Naive thymus-derived CD8-positive, alpha-beta T cell (primary cell): ENCODE measurements at places on chromosomes 11 and 22.

DNA sequence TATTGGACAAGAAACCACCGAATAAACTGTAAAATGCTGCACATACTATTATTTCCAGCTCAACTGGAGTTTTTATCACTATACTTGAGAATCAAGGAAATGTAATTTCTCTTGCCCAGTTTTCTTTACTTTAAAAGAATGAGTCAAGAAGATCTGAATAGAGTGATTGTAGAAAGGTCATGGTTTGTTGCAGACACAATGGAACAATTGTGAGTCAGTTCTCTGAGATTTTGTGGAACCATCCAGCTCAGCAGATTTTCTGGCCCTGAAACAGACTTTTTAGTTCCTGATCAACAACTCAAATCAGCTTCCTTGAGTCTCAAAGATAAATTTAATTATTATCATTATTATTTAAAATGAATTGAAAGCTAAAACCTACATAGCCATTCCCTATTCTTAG lies 1.3 kb downstream of the TCN1 start:
- no peak for DNase-seq

DNA sequence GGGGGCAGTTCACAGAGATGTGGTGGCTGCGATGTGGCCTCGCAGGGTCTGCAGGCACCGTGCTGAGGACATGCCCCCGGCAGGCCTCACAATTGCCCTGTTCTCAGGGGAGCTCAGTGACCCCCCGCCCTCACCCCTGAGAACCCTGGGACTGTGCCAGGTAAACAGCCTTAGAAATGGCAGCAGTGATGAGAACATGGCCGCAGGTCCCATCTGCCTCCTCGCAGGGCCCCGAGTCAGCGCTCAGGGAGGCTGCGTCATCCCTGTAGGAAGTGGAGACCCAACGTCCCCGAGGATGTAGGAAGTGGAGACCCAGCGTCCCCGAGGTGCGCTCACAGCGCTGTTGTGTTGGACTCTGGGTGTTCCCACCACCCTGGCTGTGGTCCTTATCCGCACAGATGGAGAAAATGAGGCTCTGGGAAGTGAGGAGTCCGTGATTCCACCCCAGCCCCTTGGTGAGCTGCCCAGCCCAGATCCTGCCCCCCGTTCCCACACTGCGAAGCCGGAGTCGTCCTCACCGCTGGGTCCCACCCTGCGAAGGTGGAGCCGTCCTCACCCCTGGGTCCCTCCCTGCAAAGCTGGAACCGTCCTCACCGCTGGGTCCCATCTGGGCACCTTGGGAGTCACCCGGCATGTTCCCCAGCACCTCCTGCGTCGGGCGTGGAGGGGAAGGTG lies 1086.8 kb downstream of the BRD1 start:
- no peak for DNase-seq

- DNase-seq = no peak
Measured at GRCh38 chr22:42720263-42721044, at the start of gene A4GALT. Gene A4GALT, minus strand, starts transcription at chr22:42720870. Its CDS starts 26,919 bp downstream, at chr22:42693951.

- DNase-seq = no peak
Measured at GRCh38 chr22:46902998-46903916, 140.8 kb downstream of the TBC1D22A start.

DNA sequence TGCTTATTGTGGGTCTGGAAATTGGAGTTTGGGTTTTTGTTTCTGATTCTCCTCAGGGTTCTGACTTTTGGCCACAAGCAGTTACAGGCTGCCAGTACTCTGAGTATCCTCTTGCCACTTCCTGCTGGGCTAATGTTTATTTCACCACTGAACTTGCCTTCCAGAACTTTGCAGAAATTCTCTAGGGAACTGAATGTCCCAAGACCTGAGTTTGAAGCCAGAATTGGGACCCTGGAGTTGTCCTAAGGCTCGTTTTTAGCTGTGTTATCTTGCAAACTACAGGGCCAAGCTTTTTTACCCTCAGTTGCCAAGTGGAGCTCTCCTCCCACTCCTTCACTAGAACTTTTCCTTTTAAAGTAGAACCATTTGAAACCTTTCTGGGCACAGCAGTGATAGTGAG lies 89.9 kb downstream of the FAT3 start:
- DNase-seq = no peak

DNA sequence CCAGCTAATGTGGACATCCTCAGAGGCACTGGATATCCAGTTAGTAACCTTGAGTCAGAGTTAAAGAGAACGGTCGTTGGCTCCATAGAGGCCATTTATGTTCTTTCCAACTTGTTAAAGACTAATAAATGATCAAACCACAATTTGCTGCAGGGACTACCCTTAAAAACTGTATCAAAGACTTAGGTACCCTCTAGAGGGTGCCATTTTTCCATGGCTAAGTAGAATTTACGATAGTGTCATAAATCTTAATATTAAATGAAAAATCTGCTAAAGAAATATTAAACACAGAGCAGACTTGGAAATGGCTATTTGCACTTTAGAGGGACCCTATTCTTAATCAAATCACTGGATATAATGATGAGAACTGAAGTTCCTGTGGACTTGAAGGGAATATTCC lies 685.2 kb upstream of the CHORDC1 start:
- DNase-seq = no peak

DNA sequence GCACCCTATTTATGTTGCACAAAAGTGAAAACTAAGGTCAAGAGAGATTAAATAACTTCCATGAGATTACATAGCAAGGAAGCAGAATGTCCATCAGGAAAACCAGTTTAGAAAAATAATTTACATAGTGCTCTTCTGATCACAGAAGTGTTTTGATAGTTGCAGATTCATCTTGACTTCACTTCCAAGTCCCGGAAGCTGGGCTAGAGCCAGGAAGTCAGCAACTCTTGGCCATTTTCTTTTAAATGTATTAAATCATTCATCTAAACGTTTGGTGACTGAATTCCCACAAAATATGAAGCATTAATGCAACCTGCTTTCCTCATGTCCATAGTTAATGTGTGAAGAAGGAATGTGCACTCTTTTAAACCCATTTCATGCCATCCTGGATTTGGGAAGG lies 29.7 kb downstream of the APLP2 start:
- DNase-seq = no peak

- DNase-seq = no peak
Measured at GRCh38 chr11:60870733-60871377, 3.5 kb downstream of the ZP1 start.

DNA sequence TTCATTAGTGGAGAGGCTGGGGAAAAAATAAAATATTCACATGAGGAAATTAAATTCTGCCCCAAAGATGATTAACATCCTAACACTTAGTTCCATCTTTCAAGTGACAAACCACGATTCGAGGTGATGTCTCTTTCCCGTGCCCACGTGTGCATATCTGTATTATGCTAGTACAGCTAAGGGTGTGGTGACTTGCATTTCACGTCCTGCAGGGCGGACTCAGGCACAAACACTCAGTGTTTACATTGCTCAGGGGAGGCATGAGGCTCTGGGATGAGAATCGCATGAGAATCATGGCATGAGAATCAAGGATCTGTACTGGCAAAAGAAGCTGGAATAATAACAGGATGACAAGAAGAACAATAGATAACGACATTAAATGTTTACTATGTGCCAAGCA lies 179.4 kb downstream of the NTM start:
- no peak for DNase-seq

GRCh38 chr11:46386005-46386578 lies 4.6 kb downstream of the MDK start:
- DNase-seq = no peak

DNA sequence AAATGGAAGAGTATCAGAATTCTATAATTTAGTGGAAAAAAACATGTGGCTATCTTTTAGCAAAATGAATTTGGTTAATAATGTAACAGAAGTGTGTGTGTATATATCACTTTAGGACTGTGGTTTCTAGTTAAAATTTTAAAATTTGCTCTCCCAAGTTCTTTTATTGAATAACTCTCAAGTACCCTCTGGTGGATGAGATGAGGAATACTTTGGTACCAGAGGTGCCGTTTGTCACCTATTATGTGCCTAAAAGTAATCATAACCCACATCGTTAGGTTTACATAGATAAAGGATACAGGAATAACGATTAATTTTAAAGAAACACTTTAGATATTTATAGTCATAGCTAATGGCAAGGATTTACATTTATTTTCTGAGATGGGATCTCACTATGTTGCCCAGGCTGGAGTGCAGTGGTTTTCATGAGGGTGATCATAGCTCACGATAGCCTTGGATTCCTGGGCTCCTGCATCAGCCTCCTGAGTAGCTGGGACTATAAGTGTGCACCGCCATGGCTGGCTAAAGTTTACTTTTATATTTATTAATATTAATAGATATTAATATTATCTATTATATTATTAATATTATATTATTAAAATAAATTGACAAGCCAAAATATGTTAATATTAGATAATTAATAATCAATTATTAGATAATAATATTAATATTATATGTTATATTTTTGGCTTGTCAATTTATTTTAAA lies 66.7 kb upstream of the CAPRIN1 start:
- DNase-seq = no peak

- DNase-seq = no peak
Measured at GRCh38 chr11:126924376-126925040, 76.1 kb downstream of the KIRREL3 start.

- DNase-seq = no peak
Measured at GRCh38 chr11:125078016-125078415, 14.9 kb downstream of the SLC37A2 start.

DNA sequence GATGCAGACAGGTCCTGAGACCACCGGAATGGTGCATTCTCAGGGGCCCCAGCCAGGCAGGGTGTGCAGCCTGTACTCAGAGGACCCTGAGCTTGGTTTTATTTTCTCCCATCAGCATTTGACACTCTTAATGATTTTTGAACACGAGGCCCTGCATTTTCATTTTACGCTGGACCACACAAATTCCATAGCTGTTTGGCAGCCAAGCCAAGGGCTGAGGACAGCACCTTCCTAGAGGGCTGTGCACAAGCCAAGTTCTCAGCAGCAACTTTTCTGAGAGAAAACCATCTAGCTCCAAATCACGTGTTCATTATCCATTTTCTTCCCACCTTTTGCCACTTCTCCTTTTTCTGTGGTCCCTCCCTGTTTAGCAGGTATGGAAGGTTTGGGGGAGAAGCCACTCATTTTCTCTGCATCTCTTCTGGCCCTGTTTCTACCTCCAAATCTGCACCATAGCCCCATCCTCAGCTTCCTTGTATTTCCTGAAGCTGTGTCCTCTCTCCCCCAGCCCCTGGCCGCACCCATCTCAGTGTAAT lies 60.4 kb downstream of the TRAF6 start:
- no peak for DNase-seq

- DNase-seq = no peak
Measured at GRCh38 chr11:43784866-43785265, 95.8 kb upstream of the ALKBH3 start.

GRCh38 chr11:113855803-113856202 lies 19.6 kb downstream of the USP28 start:
- no peak for DNase-seq

GRCh38 chr11:43498561-43498960 lies 139.8 kb downstream of the TTC17 start:
- DNase-seq = no peak

GRCh38 chr11:33701302-33702230 lies 940 bp upstream of the C11orf91 start:
- DNase-seq = no peak

GRCh38 chr11:65383778-65384177 lies 1.3 kb upstream of the SLC25A45 start:
- DNase-seq = no peak

- DNase-seq = no peak
Measured at GRCh38 chr22:47859881-47860525, 1097.6 kb downstream of the TBC1D22A start.

DNA sequence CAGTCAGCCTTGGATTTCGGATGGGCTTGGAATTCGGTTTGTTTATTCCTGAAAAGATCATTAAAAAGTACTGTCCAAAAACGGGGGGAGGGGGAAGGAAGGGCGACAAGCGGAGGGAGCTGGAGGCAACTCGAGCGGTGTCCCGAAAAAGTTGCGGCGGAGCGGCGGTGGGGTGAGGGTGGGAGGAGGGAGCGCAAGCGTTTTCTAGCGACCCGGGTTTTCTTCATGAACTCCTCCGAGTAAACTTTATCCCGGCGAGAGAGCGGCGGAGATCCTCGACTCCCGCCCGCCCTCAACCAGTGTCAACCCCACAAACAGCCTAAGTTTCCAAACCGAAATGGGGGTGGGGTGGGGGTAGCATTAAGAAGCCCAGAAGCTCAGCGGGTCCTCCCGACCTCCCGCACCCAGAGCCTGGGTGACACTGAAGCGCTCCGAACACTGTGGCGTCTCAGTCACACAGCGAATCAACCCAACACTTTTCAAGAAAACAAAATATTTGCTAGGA lies 133.0 kb upstream of the C11orf58 start:
- DNase-seq = no peak

DNA sequence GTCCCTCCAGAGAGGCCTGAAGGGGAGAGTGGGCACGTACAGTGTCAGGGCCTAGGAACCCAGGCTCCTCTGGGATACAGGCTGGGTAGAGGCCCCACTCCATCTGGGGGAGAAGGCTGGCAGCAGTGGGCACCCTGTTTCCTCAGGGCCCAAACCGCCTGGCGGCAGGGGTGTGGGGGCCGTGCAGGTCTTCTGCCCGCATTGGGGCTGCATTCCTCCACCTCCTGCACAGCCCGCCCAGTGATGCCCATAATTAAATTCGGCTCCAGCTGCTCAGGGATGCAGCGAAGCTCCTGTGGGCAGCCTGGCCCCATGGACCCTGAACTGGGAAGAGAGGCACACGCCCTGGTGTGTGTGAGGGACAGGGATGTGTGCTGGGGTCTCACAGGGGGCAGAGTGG lies 35.4 kb downstream of the KCNQ1OT1 start:
- DNase-seq = no peak

DNA sequence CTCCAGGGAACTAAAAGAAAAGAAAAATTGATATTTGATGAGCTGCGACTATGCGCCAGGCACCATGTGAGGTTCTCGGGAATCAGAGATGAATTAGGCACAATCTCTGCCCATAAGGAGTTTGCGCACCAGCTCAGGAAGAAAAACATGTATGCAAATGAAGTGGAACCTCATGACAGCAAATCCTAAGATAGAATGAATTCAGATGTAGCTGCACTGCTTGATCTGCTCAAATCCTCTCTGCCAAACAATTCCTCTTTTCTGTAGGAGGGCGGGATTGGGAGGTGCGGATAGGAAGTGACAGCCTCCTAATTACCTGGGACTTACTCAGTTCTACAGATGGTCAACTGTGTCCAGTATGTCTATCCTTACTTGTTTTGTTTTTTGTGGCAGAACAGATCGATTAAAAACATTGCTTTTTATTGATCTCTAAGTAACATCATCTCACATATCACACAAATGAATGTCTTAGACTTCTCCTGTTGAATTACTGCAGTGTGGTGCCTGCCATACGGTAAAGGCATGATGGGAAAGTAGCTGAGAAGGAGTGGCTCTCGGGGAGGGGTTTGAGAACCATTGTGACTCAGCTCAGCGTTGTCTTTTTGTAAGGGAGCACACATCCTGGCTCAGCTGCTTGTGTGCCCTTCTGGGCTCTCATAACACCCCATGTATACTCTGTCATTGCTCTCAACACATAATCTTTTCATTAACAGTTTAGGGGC lies 13.9 kb downstream of the CRTAM start:
- DNase-seq = no peak

- DNase-seq = no peak
Measured at GRCh38 chr11:73662445-73663157, 16.2 kb downstream of the PLEKHB1 start.

GRCh38 chr11:9664276-9665171 lies 647 bp downstream of the SWAP70 start:
- peak; percentile 21 for DNase-seq
